ENCODE measurements at places on chromosomes 2 and 18.

DNA sequence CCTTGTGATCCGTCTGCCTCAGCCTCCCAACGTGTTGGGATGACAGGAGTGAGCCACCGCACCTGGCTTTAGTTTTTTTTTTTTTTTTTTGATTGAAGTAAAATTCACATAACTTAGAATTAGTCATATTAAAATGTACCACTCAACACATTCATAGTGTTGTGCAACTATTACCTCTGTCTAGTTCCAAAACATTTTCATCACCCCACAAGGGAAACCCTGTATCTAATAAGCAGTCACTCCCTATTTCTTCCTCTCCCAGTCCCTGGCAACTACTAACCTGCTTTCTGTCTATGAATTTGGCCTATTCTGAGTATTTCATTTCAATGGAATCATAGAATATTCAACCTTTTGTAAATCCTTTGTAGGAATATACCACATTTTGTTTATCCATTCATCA is 123.9 kb upstream of the FAM117B start:
- DNase-seq: no peak

GRCh38 chr2:103594823-103595222 is 833.0 kb downstream of the TMEM182 start:
- DNase-seq: no peak

DNA sequence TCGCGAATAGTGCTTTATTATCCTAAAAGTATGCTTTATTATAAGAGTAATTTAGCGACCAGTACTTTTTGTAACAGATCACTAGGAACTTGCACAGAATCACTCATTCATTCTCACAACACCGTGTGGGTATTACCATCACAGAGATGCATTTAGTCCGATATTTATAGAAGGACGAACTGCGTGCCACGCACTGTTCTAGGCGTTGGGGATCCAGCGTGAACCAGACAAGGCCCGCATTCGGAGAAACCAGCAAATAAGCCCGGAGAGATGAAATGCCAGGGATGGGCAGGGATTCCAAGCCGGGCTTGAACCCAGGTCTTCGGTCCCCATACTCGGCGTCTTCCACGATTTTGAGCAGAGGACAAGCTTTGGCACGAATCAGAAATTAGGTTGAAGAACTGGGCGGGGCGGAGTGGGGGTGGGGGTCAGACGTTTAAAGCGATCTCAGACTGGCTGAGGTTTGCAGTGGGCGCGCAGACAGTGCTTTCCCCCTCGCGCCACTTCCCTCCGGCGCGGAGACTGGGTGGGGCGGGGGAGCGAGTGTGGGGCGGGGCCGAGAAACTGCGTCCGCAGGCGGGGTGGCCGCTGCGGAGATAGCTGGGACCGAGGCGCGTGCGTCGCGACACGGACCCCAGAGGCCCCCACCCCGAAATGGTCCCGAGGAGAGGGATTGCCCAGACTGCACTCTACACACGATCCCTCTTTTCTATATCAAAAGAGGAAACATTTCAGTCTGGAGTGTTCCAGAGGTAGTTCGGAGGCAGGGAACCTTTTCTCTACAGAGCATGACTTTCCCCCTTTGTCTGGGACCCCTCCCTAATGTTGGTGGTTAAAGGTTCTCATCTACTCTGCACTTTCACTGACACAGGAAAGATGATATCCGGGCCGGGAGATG is 1.1 kb upstream of the CXCR4 start:
- DNase-seq: no peak

DNA sequence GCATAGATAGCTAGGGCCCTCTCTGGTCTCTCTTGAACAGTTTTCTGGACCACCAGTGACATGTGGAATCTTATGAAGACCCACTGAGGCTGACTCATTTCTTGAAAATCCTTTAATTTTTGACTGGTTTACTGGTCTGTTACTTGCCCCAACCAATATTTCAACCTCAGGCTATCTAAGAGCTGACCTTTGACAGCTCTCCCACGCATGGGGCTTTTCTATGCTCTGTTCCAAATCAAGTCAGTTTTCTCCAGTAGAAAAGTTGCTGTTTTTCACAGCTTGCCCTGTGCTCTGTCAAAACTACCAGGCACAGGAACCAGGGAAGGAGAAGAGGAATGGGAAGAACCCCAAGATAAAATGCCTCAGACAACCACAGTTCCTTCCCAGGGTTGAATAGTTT is 46.0 kb upstream of the MTIF2 start:
- DNase-seq: no peak

GRCh38 chr2:20623241-20623640 is 27.7 kb downstream of the HS1BP3 start:
- DNase-seq: no peak

DNA sequence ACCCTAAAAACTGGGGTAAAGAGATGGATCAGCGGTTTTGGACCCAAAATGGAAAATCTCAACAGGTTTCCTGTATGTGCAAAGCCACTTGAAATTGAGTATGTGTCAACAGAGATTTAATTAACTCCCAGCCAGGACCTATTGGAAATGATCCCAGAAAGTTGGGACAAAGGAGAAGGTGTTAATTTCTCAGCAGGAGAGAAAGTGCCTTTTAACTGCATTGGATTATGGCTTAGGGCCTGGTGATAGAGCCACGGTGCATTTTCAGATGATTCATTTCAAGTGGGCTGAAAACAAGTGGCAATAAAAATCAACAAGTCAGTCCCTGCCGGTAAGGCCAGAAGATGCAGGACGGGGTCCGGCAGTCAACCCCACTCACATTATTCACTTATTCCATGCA is 80.2 kb upstream of the BCL11A start:
- no peak for DNase-seq

DNA sequence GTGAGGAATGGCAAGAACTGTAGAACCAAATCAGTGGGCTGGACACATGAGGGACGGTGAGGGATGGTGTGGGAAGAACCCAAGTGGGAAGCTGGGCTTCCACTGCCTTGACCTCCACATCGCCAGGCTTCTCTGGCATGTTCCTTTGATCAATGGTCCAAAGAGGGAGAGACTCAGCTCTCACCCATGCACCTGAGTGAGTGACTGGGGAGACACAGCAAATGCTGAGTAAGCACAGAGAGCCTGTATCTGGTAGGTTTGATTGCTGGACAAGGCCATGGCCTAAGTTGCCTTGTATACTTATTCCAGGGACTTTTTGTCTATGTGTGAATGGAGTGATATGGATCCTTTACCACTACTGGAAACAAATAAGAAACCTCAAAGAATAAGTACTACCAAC is 188.6 kb downstream of the AFF3 start:
- DNase-seq: no peak

DNA sequence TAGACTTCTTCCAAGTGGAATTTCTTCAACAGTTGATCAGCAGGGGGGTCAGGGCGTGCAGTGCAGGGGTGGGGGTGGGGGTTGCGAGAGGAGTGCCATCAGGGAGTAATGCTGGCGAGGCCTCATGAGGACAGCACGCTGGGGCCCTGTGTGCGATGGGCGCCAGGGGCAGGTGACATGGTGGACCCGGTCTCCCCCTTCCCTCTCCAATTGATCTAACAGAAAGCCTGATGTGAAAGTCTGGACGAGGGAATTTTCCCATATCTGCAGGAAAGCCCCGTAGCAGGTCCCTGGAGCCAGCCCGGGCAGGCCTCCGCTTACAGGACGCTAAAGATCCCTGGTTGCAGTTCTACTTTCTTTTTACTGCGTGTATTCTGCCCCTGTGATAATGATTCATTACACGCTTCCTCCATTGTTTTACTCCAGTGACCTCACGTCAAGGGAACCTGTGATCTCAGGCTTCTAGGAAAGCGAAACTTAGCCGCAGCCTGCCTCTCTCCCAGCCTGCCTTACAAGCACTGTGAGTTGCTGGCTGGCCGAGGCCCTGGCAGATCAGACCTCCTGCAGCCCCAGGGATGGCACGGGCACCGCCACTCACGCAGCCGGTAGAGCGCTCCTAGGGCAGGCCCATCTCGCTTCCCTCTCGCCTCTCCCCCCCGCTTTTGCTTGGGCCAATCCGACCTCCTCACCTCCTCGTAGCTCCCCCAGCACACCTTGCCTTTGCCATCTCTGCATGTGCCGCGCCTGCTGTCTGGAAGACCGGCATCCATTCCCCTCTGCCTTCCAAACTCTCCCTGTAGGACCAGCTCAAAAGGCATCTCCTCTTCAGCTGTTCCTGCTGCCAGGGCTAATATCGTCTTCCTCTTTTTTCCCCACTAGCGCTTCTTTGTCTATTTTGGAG is 19.2 kb downstream of the NEURL3 start:
- DNase-seq: peak; percentile 43

- DNase-seq: no peak
Measured at GRCh38 chr2:205482399-205483081, 199.8 kb upstream of the NRP2 start.

GRCh38 chr2:32355976-32356680 is 695 bp upstream of the BIRC6 start:
- DNase-seq: no peak

All from GOT3 (cell line).